Stimulated activated effector memory CD8-positive, alpha-beta T cell treated with anti-CD3 and anti-CD28 coated beads, Interleukin-12 subunit alpha, Interleukin-12 subunit beta, amount 100 ng/mL, for 72 hours (primary cell): ENCODE measurements at places on chromosomes 3 and 15.

DNA sequence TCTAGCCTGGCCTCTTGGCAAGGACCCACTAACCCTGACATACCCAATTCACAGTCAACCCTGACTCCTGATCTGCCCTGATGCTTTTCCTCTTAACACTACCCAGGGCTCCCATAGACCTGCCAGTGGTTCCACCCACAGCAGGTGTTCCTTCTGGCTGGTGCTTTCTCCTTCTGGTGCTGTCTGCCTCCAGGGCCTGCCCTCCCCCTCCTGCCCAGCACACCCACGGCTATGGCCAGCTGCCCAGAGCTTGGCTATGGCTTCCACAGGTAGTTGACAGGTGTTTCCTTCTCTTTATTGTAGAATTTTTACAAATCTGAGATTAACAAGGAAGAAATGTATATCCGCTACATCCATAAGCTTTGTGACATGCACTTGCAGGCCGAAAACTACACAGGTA, 46.5 kb upstream of the MANF start:
- no peak for DNase-seq

DNA sequence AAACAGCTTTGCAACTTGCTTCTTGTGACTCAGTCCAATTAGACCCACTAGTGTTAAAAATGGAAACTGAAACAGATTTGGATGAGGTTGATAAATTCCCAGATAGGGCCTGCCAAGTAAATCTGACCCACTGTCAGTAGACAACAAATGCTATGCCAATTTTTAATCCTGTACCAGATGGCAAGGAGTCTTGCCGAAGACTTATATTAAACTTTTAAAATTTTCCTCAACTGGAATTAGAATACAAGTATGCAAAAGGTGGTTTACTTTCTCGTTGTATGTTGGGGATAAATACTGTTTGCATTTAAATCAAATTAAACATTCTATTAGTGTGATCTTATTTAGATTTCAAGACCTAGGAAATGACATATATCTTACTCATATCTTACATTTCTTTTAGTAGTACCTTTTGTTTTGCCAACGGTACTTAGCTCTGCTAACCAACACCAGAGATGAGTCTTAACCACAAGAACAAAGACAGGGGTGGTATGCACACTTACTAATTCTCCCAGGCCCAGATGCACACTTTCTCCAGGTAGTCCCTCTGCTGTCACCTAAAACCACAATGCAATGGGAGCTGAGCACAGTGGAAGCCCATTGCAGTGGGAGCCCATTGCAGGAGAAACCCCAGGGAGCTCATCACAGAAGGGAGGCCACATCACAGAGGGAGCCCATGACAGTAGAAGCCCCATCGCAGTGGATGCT, 77.8 kb downstream of the WWTR1 start:
- peak; percentile 66 for DNase-seq

- DNase-seq = no peak
These were observed 176.5 kb downstream of the MBNL1 start for GRCh38 chr3:152445212-152445611.

GRCh38 chr15:51752888-51753287, 1.5 kb downstream of the TMOD2 start:
- no peak for DNase-seq

DNA sequence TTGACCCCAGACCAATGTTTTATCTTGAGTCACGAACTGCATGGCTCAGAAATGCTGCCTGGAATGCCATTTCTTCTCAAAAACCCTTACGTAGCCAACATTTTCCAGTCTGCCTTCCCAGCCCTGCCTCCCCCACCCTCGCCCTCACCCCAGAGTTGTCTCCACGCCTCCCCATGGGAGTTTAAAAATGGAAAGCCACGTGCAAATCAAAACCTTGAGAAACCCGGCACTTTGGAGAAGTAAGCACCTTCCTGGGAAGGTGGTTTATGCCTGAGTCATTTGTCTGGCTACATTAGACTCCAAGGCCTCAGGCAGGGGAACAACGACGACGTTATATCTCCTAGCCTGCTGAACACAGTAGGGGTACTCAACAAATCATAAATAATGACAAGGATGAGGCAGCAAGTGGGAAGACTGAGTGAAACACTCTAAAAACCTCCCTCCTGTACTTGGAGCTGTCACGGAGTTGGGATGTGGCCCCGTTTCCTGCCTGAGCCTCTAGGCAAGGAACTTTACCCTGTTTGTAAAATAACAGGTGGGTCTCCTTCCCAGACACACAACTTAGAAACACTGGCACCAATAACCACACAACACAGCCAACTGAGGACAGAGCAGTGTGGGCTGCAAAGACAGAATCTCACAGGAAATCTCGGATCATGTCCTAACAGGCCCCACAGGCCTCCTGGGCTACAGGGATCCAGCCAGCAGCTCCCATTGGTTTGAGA, 179.1 kb downstream of the NTRK3 start:
- no peak for DNase-seq
